ENCODE measurements at places on chromosomes 4 and X. TPM values are rescaled to one million over a fixed set of nuclear protein-coding genes. Genes with fewer than 3 reads are reported as not detected.
A peak's percentile ranks its signal among the peaks of the same experiment; 100 is the strongest.

DNA sequence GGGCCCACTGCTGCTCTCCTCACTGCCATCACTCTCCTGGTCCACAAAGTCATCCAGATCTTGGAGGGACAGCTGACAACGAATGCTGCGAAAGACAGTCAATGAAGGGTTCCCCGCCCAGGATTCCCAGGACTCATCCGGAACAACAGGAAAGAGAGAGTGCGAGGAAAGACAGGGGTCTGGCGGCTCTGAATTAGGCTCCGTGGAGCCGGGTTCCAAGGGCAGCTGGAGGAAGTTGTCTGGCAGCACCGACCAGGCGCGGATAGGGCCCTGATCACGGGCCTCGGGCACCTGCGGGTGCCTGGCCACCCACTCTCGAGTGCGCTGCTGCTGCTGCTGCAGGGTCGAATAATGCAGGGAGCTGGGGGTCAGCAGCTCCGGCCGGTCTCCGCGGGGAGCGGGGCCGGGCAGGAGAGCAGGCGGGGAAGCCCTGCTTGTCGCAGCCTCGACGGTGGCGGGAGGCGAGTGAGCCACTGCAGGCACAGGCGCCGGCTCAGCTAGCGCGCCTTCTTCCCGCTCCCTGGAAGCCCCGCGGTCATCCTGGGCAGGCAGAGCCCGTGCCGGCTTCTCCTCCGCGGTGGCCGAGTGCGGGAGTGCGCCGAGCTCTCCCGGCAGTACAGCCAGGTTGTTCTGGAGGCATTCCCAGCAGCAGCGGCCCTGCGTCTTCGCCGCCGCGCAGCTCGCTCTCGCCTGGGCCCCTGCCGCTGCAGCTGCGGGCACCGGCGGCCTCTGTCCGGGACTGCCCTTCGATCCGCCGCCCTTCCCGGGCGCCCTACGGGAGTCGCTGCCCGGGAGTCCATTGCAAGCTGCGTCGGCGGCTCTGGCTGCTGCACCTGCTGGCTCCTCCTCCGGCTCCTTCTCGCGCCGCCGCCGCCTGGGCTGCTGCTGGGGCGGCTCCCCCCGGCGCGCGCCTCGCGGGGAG is 1.1 kb downstream of the SOWAHB start:
- peak; percentile 58 for DNase-seq

DNA sequence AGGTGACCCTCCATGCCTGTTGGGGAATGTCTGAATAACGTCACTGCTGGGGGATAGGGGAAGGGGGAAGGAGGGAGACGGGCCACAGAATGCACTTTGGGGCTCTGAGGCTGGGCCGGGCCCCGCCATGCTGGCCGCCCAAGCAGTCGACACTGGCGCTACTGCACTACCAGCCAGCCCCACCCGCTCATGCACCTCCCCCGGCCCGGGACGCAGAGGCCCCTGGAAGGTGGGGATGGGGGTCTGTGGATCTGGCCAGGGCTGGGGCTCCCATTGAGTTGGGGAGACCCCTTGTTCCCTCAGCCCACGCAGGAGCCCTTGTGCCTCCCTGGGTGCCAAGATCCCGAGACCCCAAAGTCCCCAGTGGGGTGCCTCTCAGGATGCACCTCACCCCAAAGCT is 17.8 kb downstream of the FLNA start:
- no peak for DNase-seq

DNA sequence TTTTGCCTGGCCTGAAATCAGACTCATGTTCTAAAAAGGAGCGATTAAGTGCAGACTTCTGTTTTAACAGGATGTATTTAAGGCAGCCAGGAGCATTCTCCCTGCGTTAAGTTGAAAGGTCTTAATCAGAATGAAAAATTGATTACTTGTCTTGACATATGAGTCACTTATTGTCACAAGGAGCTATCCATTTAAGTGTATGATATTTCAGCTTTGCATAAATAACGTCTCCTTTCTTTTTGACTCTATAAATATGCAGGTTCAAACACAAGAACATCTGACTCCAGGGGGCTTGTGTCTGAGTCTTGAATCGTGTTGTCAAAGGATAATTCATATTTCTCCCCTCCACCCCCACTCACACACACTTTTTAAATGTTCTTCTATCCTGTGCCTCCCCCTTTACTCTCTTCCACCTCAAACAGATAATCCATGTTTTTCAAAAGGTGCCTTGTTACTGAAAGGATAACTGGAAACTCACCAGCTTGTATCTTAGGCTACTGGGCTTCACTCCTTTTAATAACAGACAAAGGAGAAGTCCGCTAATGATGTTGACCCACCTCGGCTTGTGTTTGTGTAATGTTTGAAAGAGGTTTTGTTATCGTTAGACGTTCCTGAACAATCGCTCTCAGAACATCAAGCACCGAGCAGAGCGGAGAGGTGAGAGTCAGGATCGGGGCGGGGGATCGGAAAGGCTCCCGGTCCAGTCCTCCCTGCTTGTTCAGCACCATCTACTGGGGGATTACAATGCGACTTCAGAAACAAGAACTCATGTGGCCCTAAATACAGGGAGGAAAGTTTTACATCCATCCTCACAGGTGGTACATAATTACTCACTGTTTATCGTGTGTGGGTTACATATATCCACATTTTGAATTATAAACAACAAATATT is 107.5 kb upstream of the RPL34 start:
- DNase-seq, result no peak

DNA sequence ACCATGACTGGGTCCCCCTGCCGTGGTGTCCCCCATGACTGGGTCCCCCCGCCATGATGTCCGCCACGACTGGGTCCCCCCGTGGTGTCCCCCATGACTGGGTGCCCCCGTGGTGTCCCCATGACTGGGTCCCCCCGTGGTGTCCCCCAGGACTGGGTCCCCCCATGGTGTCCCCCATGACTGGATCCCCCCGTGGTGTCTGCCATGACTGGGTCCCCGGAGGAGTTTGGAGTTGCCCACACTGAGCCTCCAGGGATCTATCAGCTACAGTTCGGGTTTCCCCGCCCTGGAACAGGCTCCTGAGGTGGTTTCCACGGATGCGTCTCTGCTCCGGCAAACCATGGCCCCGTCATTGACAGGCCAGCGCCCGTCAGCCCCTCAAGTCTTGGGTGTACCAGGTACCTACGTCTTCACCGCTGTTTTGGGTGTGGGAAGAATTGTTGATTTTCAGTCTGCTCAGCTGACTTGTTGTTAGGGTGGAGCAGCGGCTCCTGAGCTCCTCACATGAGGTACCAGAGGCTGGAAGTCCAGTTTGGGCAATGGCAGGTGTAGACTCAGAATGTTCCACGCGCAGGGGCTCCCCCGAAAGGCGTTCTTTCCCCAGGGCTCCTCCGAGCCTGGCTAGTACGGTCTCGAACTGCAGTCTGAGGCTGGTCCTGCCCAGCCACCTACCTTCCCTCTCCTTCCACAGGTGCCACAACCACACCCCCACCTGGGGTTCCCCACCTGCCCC is 8.3 kb upstream of the PDE6B start:
- no peak for DNase-seq

- DNase-seq, result no peak
Measured at GRCh38 chr4:142581881-142582280, 264.2 kb downstream of the INPP4B start.

DNA sequence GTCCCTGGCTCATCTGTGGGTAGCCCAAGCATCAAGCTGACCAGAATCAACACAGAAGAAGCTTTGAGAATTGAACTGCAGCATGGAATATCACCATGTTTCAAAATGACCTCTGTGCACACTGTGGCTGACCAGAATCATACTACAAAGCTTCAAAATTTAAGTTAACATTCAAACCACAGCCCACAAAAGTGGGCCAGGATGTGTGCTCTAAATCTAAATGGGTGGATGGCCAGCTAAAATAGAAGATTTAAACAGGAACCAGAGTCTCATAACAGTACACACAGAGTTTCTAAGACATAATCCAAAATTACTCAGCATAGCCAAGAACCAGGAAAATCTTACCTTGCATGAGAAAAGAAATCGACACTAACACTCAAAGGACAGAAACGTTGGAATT is 46.1 kb downstream of the KLF3 start:
- DNase-seq, result no peak

DNA sequence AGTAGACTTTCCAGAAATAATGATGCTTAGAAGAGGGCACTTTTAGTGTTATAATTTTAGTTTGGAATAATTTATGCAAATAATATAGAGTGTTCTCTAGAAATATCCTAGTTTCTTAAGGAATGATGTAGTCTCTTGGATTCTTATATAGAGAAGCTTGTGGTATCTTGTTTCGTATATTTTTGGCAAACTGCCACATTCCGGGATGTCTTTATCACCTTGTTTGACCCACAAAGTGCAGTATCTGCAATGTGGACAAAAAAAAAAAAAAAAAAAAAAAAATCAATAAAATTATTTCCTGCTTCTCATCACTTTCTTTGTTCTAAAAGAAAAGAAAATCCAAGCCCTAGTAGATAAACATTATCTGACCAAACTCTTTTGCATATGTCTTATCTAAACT is 1577.7 kb upstream of the TENM3 start:
- no peak for DNase-seq

DNA sequence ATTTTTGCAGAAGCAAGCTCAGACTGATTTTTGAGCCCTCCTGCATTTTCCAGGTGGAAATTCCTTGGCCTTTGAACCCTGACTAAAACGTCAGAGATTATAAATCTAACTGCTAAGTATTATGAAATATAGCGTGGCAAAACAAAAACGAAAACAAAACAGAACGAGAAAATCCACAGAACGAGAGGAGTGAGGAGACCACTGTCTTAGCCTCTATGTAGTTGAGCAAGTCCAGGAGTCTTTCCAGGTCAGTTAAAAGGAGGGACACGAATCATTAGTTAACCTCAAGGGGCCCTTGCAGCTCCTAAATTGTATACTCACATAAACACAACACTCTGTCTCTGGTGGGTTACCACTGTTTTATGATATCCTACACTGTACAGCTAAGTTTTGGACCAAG is 80.2 kb downstream of the SYNPO2 start:
- no peak for DNase-seq

DNA sequence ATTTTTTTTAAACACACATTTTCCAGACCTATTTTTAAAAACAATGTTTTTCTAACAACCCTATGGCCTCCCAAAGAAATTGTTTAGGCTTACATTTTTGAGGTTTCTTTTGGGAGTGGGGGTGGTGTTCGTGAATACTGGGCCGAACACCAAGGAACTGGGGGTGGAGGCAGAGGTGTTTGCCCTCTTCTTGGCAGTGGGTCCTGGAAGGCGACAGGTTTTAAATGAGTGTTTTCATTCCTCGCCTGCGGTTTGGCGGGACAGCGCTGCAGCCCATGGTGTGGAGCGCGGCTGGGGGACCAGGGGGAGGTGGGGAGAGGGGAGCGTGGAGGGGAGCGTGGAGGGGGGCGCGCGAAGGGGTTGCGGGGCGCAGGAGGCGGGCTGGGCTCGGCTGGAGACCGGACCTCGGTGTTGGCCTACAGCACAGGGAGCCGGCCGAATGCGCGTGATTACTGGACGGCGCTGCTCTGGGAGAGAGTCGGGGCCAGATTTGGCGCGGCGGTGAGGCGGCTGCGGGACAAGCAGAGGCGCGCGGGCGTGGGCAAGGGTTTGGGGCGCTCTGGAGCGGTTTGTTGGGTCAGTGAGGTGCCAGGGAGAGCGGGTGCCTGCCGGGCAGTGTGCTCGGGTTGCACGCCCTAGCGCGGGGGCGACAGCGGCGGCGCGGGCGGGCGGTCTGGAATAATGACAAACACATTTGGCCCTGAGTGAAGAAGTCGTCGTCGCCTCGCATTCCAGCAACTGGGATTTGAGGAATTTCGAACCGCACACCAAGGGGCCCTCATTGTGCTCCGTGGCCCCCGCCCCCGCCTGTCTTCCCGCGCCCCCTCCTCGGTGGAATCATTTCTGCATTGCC is 764 bp downstream of the PDGFRA start:
- DNase-seq, result no peak

DNA sequence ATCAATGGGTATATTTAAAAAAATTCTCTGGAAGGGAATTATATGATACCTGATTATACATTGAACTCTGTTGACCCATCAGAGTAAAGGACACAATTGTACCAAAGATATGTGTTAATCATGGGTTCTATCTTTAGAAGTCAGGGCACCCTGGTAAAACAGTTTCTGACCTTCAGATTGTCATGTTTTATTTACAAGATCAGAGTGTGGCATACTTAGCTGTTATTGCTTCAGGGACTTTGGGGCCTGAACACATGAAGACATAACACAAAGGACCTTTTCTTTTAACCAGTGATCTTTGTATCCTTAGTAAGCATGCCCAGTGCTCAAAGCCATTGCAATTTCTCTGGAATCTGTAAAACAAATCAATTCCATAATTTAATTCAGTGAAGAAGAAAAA is 204.8 kb upstream of the RPS6KA3 start:
- DNase-seq, result no peak

DNA sequence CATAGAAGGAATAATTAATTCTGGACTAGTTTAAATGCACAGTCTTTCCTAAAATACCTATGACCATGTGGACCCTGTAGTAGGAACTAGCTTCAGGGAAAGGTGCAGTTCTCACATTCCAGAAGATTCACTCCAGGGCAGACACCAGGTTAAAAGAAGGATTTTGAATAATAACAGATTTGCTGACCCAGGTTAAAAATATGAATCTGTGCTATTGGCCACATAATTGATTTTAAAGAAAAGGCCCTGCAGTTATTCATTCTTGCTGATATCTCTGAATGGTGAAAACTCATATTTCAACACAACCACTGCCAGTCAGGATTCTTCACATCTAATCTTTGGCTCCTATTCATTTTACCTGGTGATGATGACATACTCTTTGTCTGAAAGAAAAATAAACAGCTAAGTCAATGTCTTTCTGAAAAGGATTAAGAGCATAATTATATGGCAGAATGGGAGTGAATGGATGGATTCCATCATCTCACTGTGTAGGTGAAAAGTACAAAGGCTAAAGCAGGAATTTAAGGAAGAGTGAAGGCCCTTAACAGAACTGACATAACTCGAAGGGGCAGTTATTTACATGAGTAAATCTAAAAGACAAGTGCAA is 432.8 kb downstream of the PDGFC start:
- no peak for DNase-seq

DNA sequence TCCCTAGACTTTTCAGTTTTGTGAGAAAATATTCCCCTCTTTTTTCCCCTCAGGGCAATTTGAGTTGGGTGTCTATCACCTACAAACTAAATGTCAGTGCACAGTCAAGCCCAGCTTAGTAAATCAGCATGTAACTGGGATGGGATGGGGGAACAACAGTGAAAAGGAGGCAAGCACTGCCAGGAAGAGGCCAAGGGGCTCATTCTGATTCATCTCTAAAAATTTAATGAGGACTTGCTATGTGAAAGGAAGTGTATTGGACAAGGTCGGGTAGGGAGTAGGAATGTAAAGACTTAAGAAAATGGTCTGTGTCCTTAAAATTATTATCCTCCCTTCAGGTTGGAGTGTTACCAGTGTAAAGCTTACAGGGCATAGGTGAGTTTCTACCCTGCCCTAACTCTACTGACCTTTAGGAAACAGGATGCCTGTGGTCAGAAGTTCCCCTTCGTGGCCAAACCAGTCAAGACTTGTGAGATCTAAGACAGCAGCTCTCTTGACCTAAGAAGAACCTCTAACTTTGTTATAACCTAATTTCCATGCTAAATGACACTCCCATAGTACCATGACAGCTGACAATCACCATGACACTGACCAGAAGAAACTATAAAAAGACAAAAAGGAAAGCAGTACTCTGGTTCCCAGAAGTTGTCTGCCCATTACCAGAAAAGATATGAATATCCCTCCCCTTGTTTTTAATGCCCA is 194.4 kb upstream of the LDB2 start:
- no peak for DNase-seq

- DNase-seq, result no peak
Measured at GRCh38 chr4:114383067-114383466, 215.5 kb upstream of the UGT8 start.

- DNase-seq, result peak; percentile 42
Measured at GRCh38 chr4:38075370-38076152, 115.4 kb downstream of the PTTG2 start.

Gene ATP8A1
- 174 TPM for total RNA-seq

Gene NKX6-1
- 0.14 TPM for total RNA-seq

Gene NAA11
- total RNA-seq, result not detected

Gene SSX2B
- not detected for total RNA-seq

Gene VGLL1
- not detected for total RNA-seq

Gene TMSB15B
- 2.9 TPM for total RNA-seq

Measured in transverse colon (tissue), 4 donors.